NK-92 treated with Interleukin-12 subunit alpha and Interleukin-12 subunit beta, amount 100 ng/mL, for 24 hours (cell line): ENCODE measurements at places on chromosomes 1 and 21.

DNA sequence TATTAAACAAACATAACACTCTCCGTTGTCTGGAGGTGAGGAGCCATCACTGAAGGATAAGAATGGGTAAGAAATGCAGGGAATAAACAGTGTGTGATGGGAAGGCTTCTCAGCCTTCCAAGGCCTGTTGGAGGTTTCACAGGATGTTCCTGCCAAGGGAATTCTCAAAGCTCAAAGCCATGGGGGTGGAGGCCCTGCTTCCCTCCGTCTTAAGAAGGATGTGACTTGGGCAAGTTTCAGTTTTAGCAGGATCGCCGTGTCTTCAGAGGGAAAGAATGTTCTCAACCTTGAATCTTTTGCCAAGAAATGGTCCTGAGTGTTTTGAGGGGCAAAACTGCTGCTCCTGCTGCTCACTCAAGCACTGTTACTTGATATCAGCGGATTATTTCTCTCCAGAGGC lies 41.7 kb upstream of the IL20 start:
- no peak for DNase-seq

DNA sequence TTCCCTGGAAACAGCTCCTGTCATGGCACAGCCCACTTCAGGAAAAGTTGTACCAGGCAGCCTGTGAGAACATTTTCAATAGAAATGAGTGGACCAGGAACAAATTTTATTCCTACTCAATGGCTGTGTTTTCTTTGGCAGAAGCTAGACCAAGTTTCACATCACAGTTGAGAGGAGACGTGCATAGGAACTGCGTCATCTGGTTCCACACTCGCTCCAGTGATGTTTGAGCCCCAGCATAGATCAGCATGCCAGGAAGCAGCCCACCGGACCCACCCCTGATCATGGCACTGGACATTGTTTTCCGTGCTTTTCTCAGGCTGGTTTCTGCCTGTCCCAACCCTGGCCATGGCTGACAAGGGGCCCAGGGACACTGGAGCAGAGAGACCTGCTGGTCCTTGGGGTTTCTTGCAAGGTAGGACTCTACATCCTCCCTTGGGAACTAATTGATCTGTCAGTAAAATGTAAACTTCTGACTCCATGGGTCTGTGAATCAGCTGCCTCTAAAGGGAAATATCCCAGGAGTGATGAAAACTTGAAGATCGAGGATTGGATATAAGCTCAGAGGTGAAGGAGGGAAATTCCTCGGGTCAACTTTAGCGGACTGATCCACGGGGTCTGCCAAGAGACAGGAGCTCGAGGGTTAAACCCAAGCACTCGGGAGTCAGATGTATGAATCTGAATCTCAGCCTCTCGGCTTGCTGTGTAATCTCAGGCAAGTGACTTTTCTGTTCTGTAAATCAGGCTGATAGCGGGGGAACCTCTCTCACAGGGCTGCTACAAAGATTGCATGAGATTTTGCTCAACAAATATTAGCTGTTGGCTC lies 35.7 kb downstream of the NEK2 start:
- DNase-seq = no peak

- no peak for DNase-seq
These were observed 14.6 kb downstream of the KIF26B start for GRCh38 chr1:245169376-245169775.

- DNase-seq = no peak
These were observed 860.0 kb downstream of the LTN1 start for GRCh38 chr21:28132713-28133112.

DNA sequence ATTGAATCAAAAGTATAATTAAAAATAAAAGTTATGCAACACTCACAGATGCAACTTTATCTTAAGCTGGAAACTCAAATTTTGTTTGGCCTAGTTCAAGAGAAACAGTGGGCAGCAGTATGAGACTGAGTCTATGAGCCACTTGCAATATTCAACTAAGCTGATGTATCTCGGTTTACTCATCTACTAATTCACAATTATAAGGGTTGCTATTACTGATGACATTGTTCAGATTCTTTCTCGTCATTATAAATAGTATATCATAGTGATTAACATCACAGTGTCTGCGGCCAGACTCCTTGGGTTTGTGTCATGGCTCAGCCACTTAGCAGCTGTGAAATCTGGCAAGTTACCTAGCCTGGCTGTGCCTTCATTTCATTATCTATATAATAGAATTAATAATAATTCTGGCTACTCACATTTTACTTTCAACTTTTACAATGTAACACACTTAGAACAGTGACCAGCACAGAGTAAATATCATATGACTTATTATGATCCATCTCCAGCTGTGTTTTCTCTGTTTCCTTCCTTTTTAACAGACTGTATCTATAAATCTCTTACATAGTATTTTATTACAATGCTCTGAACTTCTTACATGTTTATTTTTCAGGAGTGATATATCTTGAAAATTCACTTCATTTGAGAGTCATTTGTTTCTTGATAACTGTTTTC lies 194.3 kb upstream of the RGS18 start:
- no peak for DNase-seq

DNA sequence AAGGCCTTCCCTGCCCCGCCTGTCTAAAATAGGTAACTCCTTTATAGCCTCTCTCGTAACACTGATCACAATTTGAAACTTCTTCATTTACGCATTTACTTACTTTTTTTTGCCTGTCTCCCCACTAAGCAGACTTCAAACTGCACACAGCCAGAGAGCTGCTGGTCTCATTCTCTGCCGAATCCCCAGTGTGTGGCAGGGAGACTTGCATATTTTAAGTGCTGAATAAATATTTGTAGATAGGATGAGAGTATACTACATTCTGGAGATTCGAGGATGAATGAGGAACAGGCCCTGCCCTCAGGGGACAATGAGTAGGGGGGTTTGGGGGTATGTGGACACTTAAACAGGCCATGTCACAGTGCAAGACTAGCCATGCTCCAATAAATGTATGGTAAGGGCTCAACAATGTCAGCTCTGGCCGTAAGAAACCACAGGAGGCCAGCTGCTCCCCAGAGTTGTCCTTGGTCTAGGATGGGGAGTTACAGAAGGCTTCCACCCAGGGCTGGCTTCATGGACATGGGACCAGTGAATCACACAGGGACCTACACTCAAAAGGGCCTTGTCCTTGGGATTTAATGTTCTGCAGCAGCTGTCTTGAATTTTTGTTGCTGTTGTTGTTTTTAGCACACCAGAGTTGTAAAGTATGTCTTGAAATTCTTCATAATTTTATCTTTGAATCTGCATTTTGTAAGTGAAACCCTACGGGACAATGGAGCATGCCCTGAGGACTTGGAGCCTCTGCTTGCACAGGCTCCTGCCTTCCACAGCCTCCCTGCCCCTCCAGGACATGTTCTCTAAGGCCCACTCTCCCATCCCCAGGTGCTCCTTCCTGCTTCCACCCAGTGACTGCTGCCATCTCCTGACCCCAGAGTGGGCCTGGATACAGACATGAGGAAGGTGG lies 8.5 kb downstream of the DIO1 start:
- DNase-seq = no peak

GRCh38 chr21:45178070-45178608 lies 103.8 kb downstream of the ADARB1 start:
- no peak for DNase-seq

DNA sequence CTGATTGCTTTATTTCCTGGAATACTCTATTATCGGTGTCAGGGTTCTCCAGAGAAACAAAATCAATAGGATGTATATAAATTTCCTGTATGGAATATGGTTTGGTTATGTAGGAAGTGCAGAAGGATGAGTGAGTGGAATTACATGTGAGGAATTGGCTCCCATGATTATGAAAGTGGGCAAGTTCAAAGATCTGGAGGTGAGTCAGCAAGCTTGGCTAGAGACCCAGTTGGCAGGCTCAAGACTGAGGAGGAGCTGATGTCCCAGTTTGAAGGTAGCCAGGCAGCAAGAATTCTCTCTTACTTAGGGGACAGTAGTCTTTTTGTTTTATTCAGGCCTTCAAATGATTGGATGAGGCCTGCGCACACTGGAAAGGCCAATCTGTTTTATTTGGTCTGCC lies 57.5 kb downstream of the MAP3K7CL start:
- DNase-seq = no peak

GRCh38 chr21:17513214-17514123 lies 626 bp downstream of the CXADR start:
- no peak for DNase-seq

GRCh38 chr1:110184446-110184845 lies 25.7 kb upstream of the KCNC4 start:
- DNase-seq = no peak

GRCh38 chr1:145751491-145752037 lies 32.3 kb downstream of the CD160 start:
- no peak for DNase-seq

DNA sequence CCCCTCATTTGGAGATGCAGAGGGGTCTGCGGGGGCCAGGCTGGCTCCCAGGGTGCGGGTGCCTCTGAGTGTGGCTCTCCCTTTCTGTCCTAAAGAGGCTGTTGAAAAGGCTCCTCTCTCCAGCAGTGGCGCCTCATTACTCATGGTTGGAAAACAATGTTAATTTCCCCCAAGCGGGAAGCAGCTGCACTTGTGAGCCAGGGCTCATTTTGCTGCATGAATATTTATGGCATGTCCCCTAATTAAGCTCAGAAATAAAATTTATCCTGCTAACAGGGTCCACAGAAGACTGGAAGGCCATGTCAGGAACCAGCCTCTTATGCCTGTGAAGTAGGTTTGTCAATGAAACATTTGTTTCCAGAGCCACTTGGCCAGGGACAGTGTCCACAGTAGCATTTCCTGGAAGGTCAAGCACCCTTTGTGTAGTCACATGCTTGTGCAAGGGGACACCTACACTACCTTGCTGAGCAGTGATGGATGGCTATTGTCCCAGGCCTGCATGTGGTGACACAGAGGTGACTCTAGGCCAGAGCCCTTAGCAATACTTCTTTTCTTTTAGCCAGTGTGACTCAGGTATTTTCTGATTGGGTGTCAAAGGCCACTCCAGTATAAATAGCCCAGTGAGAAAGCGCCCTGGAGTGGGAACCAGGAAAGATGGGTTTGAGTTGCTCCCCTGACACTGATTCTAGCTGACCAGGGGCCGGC lies 259.0 kb downstream of the FOXD2 start:
- DNase-seq = no peak

DNA sequence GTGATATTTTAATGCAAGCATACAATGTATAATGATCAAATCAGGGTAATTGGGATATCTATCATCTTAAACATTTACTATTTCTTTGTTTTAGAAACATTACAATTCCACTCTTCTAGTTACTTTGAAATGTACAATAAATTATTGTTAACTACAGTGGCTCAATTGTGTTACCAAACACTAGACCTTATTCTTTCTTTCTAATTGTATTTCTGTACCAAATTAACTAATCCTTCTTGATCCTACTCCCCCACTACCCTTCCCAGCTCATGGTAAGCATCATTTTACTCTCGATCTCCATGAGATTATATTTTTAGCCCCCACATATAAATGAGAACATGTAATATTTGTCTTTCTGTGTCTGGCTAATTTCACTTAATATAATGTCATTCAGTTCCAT lies 95.0 kb upstream of the MROH9 start:
- no peak for DNase-seq

DNA sequence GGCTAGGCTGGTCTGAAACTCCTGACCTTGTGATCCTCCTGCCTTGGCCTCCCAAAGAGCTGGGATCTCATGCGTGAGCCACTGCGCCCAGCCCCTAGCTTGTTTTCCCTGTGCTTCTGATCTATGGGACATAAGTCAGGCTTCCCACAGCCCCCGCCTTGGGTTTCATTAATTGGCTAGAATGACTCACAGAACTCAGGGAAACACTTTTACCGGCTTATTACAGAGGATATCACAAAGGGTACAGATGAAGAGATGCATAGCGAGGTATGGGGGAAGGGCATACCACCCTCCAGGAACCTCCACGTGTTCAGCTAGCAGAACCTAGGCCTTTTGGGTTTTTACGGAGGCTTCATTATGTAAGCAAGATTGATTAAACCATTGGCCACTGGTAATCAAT lies 1.5 kb upstream of the MAP1LC3C start:
- DNase-seq = no peak

DNA sequence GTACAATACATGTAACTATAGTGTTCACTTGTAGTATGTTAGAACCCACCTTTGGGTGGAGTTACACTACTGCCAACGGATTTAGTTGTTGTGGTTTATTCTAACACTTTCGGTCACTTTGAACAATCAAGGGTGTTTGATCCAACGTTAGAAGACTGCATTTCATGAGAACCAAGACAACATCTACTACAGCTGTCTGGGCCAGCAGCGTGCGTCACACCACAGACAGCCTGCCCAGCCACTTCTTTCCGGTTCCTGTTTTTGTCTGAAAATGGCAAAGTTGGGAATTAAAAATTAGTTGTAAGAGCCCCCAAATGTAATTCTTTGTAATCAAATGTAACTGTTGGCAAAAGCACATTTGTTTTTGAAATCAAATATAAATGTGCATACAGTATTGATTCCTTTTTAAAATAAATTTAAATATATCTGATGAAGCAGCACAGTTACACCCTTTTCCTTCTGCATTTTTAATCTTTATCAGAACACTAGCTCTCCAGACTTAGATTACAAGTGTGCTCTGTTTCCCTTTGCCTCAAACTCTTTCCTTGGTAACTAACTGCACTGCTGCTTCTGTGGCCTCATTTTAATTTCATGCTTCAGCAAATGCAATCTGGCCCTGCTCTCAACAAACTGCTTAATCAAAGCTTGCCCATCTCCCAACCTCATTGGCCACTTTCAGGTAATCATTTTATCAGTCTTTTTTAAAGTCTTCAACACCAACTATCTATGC lies 86.6 kb upstream of the DPH5 start:
- DNase-seq = no peak

- DNase-seq = no peak
These were observed 39.5 kb upstream of the RD3 start for GRCh38 chr1:211531194-211532087.

GRCh38 chr1:6578624-6579373 lies 995 bp upstream of the ZBTB48 start:
- DNase-seq = no peak

DNA sequence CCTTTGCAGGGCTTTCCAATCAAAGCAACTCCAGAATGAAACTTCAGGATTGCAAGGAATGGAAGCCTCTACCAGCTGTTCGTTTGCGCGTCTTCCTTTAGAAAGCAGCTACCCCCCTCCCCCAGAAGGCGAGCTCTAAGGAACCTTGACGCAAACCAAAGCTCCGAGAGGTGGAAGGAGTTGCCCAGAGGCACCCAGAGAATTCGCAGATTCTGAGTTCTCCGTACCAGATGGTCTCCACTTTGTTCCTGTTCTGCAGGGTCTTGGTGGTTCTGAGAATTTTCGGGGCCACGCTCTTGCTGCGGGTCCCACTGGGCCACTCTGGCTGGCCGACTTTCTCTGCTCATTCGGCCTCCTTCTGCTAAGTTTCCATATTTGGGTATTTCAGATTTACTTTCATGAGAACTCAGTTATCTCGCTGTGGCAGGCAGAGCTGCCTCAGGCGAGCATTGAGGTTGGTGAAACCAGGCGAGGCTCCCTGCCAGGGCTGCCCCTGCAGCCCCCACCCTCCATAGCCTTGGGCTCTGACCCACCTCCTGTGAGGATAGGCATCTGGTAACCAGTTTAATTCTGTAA lies 801 bp downstream of the TRAF5 start:
- no peak for DNase-seq

GRCh38 chr1:94275083-94275482 lies 37.7 kb upstream of the ARHGAP29 start:
- DNase-seq = no peak
